ENCODE measurements at places on chromosomes 1 and 21.

- DNase-seq: peak; percentile 34
These were observed 41.7 kb downstream of the DIP2A start for GRCh38 chr21:46500224-46500861.

- no peak for DNase-seq
These were observed 76.4 kb downstream of the KCNN3 start for GRCh38 chr1:154793685-154794084.

DNA sequence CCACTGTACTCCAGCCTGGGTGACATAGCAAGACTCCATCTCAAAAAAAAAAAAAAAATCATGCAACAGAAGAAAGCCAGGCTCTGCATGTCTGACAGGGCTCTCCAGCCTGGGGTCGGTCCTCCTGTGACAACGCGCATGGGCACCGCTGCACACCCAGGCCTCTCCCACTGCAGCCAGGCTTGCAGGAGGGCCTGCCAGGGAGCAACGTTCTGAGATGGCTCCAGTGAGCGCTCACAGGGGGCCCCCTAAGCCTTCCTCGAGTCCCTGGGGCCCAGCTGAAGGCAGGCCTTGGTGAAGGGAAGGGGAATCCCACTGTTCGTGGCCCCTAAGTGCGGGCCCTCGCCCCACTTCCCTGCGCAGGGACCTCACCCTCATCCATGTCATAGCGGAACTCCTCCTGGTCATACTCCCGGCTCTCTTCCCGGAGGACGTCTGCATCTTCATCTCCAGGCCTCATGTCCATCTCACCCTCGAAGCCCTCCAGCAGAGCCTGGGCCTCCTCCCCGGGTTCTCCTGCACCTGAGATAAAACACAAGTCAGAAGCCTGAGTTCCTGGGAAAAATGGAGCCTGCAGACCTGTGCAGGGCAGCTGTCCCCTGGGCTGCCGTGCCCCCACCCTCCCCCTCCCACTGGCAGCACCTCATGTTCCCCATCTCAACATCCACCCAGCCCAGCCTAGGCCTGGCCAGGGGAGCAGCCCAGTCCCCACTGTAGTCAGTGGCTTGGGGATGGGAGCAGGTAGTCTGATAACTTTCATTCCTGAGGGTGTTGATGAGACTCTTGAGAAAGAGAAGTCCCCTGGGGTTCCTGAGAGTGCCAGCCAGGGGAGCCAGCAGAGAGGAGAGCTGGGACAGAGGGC, 20.3 kb downstream of the RSPH1 start:
- DNase-seq: no peak

DNA sequence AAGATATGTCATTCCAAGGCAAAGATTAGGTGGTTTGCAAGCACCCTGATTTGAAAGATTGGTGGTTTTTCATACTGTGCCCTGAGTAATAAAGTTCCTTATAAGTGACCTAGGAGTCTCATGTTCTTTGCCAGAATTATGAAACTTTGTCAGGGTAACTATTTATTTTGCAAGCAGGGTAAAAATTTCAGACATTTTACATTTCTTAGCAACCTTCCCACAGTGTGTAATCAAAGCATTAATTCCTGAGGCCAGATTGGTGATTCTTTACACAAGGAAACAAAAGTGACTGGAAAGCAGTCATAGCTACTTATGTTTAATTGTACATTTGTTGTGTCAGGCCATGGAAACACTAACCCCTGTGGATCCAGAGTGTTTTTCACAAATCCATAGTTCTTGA, 998.0 kb upstream of the B3GALT2 start:
- DNase-seq: no peak

- no peak for DNase-seq
These were observed 71.0 kb upstream of the ANGPTL1 start for GRCh38 chr1:178941849-178942248.

DNA sequence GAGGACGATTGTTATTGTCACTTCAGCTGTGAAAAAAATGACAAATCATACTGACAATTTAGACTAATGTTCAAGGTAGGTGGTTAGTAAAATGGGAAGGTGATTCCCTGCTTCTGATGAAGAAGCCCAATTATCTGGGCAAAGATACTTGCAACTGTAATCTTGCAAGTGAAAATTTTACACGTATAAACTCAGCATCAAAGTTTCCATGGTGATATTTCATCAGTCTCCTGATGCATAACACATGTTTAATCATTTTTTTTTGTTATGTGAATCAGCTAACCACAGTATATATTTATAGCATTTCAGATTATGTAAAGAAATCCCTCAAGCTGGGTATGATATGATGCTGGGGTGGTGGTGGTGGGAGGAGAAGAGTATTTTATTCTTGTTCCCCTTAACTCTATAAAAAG, 16.4 kb upstream of the KCNK1 start:
- no peak for DNase-seq

- DNase-seq: no peak
These were observed 45.8 kb downstream of the RGS7 start for GRCh38 chr1:241311056-241311746.

DNA sequence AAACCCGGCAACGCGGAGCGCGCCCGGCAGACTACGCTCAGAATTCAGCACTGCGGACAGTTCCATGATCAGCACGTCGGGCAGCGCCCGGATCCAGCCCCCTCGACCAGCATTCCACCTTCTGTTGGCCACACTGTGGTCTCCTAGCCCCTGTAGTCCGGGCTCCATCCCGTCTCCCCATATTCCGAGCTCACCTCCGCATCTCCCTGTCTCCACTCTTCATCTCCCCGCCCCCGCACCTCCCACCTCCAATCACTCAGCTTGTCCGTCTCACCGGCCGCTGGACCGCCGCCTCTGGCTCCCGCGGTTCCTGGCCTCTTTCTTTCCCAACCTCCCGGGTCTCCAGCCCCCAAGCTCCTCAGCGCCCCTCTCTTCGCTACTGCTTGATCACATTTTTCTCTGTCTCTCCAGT, 500 bp downstream of the EPHA10 start:
- peak; percentile 9 for DNase-seq

DNA sequence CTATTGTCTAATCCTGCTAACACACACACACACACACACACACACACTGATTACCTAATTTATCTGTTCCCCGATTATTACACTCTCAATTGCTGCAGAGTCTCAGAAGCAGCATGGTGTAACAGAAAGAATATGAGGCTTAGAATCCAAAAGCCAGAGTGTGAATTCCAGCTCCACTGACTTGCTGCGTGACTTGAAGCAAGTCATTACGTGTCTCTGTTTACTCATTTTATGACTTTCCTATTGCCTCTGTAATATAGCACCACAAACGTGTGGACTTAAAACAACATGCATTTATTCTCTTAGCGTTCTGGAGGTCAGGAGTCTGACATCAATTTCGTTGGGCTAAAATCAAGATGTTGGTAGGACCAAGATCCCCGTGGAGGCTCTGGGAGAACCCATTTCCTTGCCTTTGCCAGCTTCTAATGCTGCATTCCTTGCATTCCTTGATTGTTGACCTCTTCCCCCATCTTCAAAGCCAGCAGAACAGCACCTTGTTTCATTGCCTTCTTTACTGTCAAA, 55.9 kb upstream of the ATP5PO start:
- DNase-seq: no peak

GRCh38 chr1:244869364-244869827, 5.1 kb upstream of the HNRNPU start:
- DNase-seq: no peak

DNA sequence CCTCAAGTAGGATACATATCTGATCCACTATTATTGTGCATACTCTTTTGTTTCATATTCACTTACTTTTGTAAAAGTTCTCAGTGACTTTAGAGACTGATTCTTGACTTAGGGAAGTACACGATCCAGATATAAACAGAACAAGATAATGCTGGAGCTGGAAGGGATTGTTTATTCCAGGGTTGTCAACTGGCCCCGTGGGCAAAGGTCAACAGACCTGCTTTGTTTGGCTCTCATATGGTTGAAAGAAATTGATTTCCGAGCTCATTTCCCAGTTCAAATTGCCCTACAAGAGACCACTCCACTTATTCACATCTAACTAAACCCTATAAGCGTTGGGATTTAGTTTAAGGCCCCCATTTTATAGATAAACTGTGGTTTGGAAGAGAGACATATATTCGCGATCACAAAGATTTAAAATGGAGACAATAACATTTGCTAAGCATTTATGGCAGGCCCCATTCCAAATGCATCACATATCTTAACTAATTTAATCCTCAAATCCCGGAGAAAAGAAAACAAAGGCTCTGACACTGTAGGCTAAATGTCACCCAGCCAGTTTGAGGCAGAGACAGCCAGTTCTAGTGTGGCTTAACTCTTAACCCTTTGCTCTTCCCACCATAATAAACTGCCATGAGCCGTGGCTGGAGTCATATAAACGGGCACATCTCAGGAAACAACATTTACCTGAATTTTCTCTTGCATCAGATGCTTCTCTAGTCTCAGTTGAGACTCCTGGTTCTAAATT, 20.6 kb downstream of the REG4 start:
- no peak for DNase-seq

GRCh38 chr1:78033797-78034172, 12.0 kb upstream of the GIPC2 start:
- no peak for DNase-seq

GRCh38 chr1:46477153-46477929, 12.3 kb upstream of the DMBX1 start:
- peak; percentile 73 for DNase-seq

DNA sequence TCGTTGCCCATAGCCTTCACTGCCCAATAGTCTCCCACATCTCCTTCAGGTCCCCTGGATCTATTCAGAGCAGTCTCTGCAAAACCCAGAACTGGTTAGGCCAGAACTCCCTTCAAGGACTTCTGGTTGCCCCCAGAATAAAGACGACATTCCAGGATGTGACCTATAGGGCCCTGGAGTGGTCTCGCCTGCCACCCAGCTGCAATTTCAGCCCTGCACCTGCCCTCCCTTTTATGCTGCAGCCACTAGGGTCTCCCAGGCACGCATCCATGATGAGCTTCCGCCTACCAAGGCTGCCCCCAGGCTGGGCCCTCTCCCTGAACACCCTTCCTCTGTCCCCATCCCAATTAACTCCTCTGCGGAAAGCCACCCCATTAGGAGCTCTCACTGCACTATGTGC, 7.2 kb upstream of the TSPEAR start:
- DNase-seq: no peak

DNA sequence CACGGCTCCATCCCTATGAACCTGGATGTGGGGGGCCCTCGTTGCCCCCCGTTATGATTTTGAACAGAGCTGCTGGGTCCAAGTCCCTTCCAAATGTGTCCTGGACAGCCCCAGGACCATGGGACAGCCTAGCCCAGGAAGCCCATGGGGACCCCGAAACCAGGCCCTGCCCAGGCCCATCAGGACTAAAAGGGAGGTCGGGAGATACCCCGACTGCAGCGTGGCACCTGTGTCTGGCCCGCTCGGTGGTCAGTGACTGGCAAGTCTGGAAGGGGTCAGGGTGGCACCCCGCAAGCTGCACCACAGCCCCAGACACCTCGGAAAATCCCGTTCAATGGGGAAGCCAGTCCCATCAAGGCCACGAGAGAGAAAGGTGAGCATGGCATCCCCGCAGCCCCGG, 10.4 kb upstream of the SRARP start:
- DNase-seq: no peak

- DNase-seq: peak; percentile 86
These were observed at the start of gene LAX1 for GRCh38 chr1:203765029-203765837. LAX1 (plus strand) TSS chr1:203765183; CDS start chr1:203765566, 383 bp downstream.

DNA sequence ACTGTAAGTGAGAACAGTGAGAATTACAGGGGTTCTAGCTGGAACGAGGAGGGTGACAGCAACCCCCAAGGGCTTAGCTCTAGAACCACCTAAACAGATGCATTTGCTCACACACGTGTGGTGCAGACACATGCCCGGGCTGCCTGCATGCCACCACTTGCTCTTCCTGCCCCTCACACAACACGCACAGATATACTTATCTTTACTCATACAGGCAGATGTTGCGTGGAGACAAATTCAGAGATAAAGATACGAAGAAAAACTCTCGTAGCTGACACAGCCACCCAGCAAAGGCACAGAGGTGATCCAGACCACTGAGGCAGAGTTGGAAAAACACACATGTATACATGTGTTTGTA, 13.5 kb downstream of the VANGL1 start:
- no peak for DNase-seq

- DNase-seq: peak; percentile 23
These were observed 11.3 kb downstream of the NCSTN start for GRCh38 chr1:160354388-160354985.

DNA sequence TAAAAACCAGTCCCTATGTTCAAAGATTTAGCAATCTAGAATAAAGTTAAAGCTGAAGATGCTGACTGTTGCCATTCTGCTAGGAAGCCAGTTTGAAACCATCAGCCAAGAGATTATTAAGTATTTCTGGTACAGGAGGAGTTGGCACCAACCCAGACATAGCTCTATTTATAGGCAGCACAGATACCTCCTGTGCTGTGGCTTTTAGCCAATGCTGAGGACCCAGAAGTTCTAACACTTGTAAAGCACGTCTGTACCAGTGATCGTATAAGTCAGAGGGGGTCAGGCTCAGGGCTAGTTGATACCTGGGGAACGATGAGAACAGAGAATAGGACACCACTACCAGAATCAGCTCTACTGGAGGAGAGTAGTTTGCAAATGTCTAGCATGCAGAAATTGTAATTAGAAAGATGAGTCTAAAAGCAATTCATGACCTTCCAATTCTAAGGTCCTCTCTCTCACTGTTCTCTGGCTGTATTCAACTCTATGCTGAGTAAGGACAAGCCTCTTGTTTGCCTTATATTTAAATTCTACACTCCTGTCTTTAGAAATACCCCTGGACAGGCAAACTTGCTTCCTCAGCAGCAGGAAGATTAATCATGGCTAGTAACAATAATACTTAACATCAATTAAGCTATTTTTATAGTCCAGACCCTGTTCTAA, 96.8 kb upstream of the PALMD start:
- DNase-seq: no peak

DNA sequence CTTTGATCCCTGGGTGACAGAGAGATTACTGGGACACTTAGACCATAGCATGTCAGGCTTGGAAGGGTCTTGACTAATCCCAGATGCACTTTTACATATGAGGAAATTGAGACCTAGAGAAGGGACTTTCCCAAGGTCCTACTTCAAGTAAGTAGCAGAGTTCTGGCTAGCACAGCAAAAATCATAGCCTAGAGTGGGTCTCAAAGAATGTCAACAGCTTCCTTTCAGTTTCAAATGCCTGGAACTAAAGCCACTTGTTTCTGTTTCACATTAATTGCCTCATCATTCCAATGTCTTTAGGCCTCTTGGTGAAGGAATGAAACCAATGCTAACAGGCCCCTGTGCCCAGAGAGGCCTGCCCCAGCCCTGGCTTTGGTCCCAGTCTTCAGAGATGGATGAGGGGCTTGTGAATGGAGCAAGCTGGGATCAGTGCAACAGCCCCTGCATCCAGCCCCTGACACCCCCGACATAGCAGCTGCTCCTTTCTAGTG, 26.6 kb downstream of the ATF3 start:
- DNase-seq: peak; percentile 6

GRCh38 chr1:195766709-195767108, 841.5 kb downstream of the KCNT2 start:
- DNase-seq: no peak

GRCh38 chr1:214215583-214215982, 65.4 kb upstream of the SMYD2 start:
- no peak for DNase-seq

DNA sequence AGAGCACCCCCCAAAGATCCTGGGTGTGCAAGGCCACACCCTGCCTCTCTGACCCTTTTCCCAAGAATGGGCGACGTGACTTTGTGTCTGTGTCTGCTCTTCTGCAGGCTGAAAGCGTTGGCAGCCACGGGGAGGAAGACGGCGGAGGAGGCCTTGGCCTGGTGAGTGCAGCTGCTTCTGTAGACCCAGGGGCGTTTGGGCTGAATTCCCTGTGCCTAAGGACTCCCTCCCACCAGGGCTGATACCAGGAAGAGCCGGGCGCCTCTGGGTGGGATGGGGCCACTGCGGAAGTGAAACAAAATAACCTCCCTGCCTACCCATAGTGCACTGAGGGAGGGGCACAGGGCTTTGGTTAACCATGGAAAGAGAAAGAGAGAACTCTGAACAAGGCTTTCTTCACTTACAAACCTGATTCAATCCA, 2.5 kb downstream of the UBASH3A start:
- peak; percentile 59 for DNase-seq

Data from CD4-positive, alpha-beta T cell treated with Interleukin-12 subunit alpha and Interleukin-12 subunit beta, for 1 hour (primary cell).